ENCODE measurements at places on chromosomes 5 and 9.

DNA sequence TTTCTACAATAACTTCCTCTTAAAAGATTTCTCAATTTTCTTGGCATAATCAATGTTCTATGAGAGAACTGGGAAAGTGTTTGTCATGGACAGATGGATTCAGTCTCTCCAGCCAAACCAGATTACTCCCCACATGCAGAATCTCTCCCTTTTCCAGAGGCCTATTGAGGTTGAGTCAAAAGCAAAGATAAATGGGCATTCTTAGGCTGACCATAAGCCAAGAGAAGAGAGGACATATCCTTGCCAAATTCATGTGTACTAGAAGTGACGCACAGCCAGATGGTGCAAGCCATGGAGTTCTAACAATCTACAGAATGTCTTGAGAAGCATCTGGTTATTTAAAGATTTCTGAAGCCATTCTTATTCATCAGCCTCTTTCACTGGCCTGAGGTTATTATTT, 2115.0 kb downstream of the MAT2B start:
- no peak for DNase-seq

GRCh38 chr9:36543916-36544315, 28.8 kb upstream of the MELK start:
- DNase-seq, result no peak

DNA sequence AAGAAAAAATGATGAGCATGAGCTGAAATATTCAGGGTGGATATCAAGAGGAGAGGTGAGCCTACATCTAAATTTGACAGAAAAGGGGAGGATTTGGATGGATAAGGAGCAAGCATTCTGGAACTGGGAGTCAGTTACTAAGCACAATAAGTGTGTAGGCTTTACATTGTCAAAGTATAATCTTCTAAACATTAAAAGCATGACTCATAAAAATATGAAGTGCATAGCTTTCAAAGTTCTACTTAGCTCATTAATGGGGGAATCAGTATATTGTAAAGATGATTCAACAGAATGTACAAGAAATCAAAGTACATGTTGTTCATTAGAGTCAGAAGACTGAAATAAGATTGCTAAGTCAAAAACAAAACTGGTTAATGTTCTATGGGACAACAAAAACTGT, 248.0 kb upstream of the GAS1 start:
- no peak for DNase-seq

DNA sequence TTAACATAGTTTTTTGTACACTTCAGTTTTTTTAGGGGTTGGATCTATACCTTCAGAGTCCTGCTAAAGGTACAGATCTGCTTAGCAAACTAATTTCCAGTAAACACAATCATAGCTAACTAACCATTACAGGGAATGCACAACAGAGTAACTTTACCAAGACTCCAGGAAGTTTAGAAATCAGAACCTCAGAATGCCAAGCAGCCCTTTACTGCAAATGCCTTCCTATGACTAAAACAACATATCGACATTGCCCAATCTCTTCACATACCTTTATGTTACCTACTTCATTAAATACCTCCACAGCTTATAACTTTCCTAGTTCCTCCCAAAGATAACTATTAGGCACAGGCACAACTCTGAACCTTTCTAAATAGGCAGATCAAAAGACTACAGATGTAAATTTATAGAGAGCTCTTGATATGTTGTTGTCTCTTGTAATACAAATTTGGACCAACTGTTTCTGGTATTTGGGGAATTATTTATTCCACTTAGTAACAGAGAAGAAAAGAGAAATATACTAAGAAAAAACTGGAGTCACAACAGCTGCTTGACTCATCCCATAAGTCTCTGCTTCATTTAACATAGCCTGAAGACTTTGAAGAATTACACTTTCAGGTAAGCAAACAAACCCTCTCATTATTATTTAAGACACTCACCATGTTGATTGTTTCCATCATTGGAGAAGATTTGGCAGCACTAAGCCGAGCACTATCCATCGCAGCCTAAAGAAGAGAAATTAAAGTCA, 46.0 kb upstream of the OR2K2 start:
- no peak for DNase-seq

DNA sequence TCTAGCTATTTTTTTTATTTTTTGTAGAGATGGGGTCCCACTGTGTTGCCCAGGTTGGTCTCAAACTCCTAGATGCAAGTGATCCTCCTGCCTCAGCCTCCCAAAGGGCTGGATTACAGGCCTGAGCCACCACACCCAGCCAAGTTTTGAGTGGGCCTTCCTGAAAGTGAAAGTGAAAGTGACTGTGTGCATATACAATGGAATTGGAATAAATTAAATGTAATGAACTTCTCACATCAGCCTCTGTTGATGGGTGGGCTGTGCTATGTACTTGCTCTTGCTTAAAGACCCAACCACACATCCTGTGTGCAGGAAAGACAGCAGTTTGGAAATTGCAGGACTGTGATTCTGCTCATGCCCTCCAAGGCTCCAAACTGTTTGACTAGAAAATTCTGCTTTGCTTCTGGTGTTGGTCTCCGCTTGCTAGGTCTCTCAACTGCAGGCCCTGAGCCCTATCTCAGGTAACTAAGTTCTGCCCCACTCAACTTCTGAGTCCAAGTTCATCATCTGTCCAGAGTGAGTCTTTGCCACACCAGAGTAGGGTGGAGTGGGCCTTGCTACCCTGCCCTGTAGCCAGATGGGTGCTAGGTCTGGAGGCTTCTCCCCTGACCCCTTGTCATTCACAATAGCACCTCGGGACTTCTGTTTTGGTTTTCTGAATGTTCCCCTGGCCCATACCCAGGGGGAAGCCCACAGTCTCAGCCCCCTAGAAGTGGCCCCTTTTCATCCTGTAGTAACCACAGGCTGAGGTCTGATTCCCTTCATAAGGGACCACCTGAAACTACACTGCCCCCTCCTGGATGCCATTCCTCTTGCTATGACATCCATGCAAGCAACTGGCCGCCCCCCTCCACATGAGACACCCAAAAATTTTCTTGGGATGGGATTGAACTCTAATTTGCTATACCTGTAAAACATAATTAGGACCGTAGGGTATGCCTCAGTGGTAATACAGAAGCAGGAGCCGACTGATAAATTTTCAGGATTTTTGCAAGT, 36.5 kb upstream of the RAD23B start:
- no peak for DNase-seq

DNA sequence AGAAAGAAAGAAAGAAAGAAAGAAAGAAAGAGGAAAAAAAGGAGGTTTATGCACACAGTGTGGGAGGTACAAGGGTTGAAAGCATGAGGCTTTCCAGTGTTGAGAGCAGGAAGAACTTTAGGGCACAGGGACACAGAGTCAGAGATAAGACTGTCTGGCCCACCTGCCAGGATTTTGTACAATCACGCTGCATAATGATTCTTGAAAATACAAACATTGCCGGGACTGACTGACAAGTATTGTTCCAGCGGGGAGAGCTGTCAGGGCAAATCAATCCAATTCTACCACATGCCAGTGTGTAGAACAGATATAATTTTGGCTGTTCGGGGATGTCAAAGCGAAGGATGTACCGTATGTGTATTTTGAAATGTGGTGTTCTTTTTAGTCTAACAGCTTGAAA, 254.7 kb downstream of the NTRK2 start:
- DNase-seq, result no peak

DNA sequence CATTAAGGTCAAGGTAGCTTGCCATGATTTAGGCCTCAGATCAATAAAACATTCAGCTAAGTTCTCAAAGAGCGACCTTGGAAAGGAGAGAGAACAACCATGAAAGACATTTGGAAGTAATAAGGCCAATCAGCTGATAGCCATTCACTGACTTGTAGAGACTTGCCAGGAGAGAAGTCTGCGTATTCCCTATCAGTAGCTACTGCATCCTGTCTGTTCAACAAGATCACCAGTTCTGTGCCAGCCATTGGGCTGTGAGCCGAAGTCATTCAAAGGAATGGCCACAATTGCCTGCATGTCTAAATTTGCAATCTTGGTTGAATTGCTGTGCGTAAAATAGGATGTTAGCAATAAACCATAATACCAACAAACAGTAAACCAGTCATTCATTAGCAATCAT, 219.8 kb downstream of the FBXL7 start:
- no peak for DNase-seq

- no peak for DNase-seq
These were observed 52.3 kb upstream of the CPLX2 start for GRCh38 chr5:175819090-175819425.

GRCh38 chr9:117492476-117492875, 77.6 kb upstream of the ASTN2 start:
- no peak for DNase-seq

GRCh38 chr9:70020991-70021571, 22.6 kb upstream of the MAMDC2 start:
- peak; percentile 28 for DNase-seq

GRCh38 chr9:127523312-127523851, 72.1 kb downstream of the LRSAM1 start:
- peak; percentile 67 for DNase-seq

DNA sequence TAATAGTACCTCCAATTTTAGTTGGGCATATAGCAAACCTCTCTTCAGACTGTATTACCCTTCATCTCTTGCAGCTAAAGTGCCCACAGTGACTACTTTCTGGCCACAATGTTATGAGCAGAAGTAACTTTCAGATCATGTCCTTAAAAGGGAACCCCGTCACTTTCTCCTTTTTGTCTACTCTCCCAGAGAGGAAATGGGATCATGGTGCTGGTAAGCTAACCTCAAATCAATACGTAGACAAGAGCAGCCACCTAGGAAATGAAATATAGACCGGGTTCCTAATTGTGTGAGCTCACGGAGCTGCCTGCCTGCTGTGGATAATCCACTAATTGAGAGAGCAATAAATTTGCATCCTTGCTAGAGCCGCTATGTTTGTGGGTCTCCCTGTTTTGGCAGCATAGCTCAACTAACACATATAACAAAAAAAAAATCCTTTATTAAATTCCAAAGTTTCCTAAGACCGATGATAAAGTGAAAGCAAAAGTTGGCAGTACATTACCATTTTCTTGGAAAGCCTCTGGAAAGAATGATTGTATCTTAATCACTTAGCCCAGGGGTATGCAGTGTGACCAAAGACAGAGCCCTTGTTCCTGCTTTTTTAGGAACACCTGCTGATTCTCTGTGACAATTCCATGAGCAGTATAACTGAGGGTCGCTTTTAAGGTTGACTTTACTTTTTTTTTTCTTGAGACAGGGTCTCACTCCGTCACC, 5.6 kb upstream of the IL7R start:
- no peak for DNase-seq

DNA sequence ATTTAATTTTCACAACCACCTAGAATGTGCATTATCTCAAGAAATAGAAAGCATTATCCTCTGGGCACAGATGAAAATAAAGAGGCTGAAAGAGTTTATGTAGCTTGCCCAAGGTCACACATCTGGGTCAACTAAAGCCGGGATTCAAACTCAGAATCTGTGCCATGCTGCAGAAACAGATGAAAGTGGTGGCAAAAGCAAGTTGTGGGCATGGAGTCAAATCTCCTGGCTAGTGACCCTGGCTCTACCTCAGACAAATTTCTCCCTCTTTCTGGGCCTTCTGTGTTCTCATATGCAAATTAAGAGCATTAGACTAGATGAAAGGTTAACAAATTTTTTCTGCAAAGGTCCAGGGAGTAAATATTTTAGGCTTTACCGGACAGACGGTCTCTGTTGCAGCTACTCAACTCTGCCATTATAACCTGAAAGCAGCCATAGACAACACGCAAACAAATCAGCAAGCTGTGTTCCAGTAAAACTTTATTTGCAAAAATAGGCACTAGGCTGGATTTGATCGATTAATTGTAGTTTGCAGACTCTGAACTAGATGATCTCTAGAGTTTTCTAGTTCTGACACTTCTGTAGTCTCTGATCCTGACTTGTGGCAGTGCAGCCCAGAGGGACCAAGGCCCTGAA, 6.0 kb upstream of the ADRA1B start:
- no peak for DNase-seq
